ENCODE measurements at places on chromosomes 12 and 14.

GRCh38 chr12:113758165-113758924 lies 207.8 kb downstream of the RBM19 start:
- DNase-seq, result no peak

DNA sequence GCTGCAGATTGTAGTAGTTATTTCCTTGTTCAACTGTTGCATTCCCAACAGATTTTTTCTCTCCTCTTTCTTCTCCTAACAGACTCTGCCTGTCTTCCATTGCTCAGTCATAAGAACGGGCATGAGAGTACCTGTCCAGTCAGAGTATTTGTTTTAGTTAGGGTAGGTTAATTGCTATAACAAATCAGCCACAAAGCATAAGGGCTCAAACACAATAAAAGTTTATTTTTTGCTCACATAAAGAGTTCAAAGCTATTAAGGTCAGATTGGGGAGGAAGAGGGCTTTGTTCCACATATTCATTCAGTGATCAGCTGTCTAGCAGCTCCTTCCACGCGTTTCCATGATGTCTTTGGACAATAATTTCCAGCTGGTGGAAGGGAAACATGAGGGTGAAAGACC lies 92.8 kb upstream of the PLXNC1 start:
- no peak for DNase-seq

DNA sequence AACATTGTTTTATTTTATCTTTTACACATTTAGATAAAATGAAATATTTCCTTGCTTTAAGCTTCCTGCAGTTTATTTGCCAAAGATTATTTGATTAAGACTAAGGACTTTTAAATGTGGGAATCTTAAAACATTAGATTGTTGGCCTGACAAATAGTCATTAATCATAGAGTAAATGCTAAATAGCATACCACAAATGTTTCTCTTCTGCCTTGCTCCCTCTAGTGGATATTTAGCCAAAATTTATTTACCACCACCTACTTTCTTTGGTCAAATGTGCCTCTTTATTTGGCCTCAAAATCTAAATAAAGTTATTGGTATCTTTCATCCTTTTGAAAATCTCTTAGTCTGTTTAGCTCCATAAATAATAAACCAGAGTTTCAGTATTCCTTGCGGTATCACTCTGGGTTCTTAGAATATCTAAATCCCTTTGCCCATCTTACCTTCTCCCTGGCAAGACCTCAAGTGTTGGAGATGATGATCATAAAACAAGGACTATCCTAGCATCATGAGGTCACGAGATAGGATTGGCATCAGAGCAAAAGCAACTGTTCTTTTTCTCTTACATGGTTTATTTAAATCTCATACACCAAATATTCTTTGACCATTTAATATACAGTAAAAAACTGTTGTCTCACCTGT lies 150.6 kb upstream of the AEBP2 start:
- DNase-seq, result peak; percentile 37

- DNase-seq, result no peak
Observed at GRCh38 chr12:70910666-70911065, 9.9 kb downstream of the PTPRR start.

- DNase-seq, result no peak
Observed at GRCh38 chr12:47894652-47895051, 10.1 kb downstream of the VDR start.

GRCh38 chr14:61584331-61584741 lies 111.0 kb upstream of the HIF1A start:
- no peak for DNase-seq

DNA sequence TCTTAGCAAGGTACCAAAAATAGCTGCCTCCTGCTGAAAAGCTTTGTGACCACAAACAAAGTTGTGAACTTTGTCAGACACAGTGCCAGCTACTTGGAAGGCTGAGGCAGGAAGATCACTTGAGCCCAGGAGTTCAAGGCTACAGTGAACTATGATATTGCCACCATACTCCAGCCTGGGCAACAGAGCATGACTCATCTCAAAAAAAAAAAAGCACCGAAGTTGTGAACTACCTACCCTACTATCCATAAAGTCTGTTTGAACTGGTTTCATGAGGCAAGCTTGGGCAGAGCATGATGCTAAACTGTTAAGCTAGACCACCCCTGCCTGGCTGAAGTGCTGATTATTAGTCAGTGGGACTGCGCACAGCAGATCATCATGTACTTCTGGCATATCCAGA lies 75.5 kb downstream of the RAD52 start:
- peak; percentile 30 for DNase-seq

GRCh38 chr12:74235342-74235741 lies 302.3 kb upstream of the ATXN7L3B start:
- no peak for DNase-seq

GRCh38 chr12:51323317-51323960 lies 535 bp downstream of the BIN2 start:
- DNase-seq, result peak; percentile 62

DNA sequence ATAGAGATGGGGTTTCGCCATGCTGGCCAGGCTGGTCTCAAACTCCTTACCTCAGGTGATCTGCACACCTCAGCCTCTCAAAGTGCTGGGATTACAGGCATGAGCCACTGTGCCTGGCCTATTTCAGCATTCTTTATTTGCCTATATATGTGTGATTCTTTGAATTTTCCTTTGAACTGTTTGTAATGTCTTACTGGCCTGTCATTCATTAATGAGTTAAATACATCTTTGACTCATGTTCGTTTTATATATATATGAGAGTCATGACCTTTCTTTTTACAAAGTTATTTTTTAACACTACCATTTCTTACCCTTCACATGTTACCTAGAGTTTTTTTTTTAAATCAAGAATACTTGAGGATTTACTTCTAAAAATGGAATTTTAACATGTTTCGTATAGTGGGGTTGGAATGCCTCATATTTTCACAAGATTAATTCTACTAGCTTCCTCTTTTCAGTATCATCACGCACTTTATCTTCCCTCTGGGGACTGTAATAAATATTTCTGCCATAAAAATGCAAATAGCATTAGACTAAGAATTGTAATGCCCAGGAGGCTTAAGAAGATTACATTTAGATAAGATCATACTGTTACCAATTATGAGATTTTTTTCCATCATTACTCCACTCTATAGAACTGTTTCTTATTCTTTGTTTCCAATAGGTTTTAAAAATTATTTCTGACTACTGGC lies 66.7 kb downstream of the NTN4 start:
- no peak for DNase-seq

- DNase-seq, result no peak
Observed at GRCh38 chr14:60506462-60506984, 2.4 kb upstream of the SIX6 start.

GRCh38 chr12:80219345-80219744 lies 120.0 kb downstream of the OTOGL start:
- DNase-seq, result no peak

DNA sequence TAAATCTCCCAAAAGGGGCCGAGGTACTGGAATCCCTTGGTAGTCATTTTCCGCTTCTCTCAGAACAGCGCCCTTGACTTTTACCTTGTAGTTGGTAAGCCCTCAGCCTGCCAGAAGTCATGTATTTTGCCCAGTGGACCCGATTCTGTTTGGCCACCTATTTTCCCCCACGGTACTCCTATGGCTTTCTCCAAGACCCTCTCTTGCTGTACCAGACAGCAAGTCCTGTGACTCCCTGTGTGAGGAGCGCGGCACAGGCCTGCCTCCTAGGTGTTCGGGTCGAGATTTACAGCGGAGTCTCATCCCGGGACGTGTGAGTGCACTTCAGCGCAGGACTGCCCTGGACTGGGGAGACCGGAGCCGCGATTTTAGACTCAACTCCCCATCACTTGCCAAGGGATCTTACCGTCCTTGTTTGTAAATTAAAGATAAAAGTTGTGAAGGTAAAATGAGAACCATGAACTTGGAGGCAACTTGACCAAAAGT lies 1.1 kb upstream of the MBD6 start:
- DNase-seq, result no peak

DNA sequence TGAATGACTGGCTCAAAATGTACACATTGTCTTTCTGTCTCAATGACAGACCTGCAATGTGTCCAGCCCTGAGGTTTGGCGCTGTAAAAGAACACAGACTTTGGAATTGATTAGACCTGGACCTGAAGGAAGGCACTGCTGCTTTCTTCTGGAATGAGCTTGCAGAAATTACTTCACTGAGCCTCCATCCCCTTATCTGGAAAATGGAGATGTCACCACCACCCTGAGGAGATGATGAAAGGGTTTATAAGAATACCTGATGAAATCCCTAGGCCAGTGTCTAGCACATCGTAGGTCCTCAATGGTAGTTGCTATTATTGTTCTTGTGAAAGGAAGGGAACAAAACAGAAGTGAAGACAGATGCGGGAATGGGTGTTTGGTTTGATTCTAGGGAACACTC lies 9.7 kb upstream of the WSB2 start:
- no peak for DNase-seq

DNA sequence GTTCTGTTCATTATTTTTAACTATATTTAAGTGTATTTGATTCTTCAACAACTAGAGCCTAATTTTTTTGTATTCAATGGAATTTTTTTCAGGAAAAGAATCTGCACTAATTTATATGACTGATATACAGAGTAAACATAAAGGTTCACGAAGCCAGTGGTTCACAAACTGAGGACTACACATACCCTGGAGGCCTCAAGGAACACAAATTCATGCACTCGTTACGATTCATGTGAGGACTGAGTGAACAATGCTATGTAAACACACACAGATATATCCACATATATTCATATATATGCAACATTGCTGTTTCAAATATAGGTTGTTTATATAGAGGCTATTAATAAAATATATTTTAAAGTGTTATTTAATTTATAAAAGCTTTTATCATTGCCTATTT lies 137.8 kb downstream of the PHLDA1 start:
- no peak for DNase-seq

DNA sequence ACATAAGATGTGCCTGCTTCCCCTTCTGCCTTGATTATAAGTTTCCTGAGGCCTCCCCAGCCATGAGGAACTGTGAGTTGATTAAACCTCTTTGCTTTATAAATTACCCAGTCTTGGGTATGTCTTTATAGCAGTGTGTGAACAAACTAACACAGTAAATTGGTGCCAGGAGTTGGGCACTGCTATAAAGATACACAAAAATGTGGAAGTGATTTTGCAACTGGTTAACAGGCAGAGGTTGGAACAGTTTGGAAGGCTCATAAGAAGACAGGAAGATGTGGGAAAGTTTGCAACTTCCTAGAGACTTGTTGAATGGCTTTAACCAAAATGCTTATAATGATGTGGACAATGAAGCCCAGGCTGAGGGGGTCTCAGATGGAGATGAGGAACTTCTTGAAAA lies 264.1 kb downstream of the DACT1 start:
- no peak for DNase-seq

DNA sequence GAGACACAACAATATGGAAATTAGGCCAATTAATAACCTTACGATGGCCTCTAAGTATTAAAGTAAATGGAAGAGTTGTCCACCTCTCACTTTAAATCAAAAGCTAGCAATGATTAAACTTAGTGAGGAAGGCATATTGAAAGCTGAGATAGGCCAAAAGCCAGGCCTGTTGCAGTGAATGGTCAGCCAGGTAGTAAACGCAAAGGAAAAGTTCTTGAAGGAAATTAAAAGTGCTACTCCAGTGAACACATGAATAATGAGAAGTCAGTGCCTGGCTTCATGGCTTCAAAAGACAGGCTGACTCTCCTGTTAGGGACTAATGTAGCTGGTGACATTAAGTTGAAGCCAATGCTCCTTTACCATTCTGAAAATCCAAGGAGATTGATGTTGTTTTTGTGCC lies 135.3 kb downstream of the NDUFA12 start:
- DNase-seq, result no peak

DNA sequence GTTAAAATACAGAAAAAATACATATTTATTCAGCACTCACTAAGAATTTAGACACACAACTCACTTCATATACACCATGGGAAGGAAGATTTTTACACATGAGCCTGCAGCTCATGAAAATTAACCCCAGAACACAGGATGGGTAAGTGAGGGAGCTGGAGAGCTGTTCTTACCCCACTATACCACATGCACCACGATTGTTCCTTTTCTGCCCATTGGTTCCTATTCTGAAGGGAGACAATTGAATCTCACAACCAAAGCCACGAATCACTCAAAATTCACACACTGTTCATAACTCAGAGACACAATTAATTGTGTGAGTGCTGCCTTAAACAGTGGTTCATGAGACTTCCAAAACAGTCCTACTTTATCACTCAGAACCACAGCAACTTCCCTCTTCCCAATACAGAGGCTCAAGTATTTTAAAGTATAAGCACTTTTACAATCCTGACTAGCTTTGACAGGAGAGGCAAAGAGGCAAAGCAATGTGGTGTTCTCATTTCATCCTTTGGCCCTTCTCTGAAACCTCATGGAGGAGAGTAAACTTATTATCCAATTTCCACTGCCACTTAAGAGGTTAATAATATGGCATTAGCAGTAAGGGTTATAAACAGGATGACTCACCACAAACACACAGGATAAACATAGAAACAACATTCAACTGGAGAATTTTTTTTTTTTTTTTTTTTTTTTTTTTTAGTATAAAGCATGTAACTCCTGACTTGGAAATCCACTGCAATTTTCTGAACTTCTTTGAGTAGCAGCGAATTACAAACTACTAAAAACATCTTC lies 59.5 kb downstream of the ITPR2 start:
- no peak for DNase-seq

DNA sequence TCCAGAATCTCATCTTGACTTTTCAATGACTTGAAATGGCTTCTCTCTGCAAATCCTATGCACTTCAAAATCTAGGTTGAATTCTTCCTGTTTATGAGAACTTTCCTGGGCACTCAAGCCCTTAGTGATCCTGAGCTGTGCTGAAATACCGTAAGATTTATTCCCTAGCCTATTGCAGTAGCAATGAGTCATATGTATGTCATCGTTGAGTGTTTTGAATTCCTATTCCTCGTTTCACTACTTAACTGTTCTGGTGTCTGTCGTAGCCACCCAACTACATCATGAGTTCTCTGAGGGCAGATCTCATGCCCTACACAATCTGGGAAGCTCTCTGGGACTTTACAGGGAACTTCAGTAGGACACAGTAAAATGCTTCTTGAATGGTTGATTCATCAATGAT lies 190.8 kb upstream of the TMEM132C start:
- DNase-seq, result no peak

DNA sequence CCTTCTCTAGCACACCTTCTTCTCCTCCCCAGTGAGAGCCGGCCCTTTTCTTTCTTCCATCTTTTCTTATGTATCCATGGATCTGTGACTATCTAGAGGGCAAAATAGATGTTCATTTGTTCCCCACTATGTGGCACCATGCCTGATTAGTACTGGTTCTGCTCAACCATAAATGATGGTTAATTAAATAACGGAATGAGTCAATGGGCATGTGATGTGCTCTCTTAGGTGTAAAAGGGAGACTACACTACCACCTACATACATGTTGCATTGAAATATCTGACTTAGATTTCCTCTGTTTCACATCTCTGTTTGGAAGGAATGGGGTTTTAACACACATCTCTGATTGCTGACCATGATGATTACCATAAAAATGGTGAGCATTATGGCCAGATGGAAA lies 116.5 kb downstream of the BTG1 start:
- no peak for DNase-seq

Measured in activated CD4-positive, alpha-beta T cell treated with anti-CD3 and anti-CD28 coated beads, Interleukin-10, Interleukin-2, amounts not matched to agents 100 ng/mL and 50 ng/mL, durations not matched to agents 16 hours and 8 hours (primary cell).